RWPE1 (cell line): ENCODE measurements at places on chromosomes 7 and 10.

DNA sequence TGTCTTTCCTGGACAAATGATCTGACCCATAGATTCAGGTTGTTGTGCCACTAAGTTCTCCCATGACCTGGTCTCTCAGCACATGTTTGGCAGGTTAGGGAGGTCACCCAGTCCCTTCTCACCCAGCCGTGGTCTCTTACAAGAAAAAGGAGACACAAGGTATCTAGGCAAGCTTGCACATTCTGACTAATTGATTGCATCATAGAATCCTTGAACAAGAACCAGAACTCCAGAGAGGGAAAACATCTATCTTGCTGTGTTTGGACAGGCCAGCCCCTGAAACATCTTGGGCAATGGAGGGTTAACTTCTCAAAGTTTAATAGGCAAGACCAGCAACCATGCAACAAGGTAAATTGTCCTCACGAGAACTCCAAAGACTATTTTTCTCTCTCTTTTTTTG, 8.5 kb upstream of the HK1 start:
- no peak for DNase-seq

- DNase-seq: no peak
Observed at GRCh38 chr7:2417981-2418481, 14.6 kb downstream of the CHST12 start.

- no peak for DNase-seq
Observed at GRCh38 chr7:16402091-16402490, 19.2 kb downstream of the CRPPA start.

- peak; percentile 63 for DNase-seq
Observed at GRCh38 chr10:132458586-132459300, 61.7 kb downstream of the PWWP2B start.
